Panc1 (cell line): ENCODE measurements at places on chromosomes 11 and 22. TPM values are rescaled to one million over a fixed set of nuclear protein-coding genes. Genes with fewer than 3 reads are reported as not detected.

CHRDL2 gene
- total RNA-seq = 0.15 TPM

OPCML gene
- not detected for total RNA-seq

- no peak overlapping the region for H3K4me3 ChIP-seq
- DNase-seq = no peak
- no peaks in the 10 kb centered on the region for H3K36me3 ChIP-seq
- H3K4me1 ChIP-seq = peaks cover 3% of the 10 kb centered on the region
- no peak overlapping the region for H3K27ac ChIP-seq
Observed at GRCh38 chr11:61120099-61120705, 17.9 kb downstream of the CD5 start.

DNA sequence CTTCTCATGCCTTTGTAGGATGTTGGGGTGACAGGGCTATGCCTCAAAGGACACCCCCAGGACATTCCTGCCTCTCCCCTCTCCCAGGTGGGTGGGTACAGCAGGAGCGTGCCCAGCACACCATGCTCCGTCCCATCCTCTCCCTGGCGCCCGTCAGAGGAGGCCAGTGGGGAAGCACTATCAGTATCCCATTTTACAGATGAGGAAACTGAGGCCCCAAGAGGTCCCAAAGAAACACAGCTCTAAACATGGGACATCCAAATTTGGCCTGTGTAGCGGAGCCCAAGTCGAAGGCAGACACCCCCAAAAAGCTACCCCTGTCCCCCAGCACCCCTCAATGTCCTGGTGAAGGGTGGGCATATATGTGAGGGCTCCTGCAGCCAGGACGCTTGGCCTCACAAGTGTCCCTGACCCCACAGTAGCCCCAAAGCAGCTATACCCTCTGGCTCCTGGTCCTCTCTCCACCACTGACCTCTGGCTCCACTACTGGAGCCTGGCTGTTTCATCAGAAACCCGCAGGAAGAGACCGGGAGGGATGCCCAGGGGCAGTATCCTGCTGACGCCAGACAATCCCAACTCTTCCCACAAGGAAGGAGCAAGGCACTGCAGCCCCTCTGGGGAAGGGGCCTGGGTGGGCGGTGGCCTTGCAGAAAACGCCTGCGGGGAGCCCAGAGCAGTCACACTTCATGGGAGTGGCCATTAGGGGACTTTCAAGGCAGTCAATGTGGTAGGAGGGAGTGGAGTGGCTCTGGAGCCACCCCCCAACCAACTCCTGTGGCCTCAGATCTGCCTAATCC is 5.4 kb downstream of the FADS3 start:
- no peak overlapping the region for H3K27ac ChIP-seq
- DNase-seq = no peak
- H3K27me3 ChIP-seq = no peaks in the 10 kb centered on the region
- peaks cover 8% of the 10 kb centered on the region for H3K4me1 ChIP-seq

DNA sequence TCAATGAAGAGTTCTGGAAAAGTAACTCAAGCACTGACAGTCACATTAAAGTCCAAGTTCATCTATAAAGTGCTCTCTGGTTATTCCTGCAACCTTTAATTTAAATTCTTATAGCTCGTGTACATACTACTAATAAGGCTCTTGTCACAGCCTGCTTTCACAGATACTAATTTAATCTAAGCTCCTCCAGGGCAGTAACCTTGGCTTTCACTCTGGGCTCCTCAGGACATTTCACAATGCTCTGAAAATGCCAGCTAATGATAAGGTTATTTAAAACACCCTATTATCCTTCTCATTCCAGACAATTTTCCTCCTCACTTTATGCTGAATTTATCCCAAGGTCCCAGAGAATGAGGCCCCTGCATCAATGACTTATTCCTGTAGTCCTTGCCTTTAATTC is 242.7 kb upstream of the CCDC90B start:
- H3K27ac ChIP-seq = no peak overlapping the region
- no peak for DNase-seq
- H3K36me3 ChIP-seq = no peaks in the 10 kb centered on the region
- peaks cover 5% of the 10 kb centered on the region for H3K27me3 ChIP-seq

DNA sequence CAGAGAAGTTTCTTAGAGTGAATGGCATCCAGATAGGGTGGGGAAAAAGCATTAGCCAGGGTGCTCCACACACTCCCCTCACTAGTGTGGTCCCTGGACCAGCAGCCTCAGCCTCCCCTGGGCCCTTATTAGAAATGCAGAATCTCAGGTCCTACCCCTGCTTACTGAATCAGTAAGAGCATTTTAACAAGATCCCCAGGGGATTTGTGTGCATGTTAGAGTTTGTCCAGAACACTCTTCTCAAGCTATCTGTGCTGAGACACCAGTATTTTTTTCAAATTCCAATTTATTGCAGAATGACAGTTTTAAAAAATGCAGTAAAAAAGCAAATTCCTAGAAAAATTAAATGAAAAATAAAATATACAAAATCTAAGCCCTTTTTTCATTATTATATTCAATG is 123.1 kb downstream of the MIAT start:
- no peaks in the 10 kb centered on the region for H3K27me3 ChIP-seq
- H3K36me3 ChIP-seq = no peaks in the 10 kb centered on the region
- no peak overlapping the region for H3K27ac ChIP-seq
- no peak overlapping the region for H3K4me3 ChIP-seq

- no peaks in the 10 kb centered on the region; the same call in 1 of the 2 replicates for H3K4me1 ChIP-seq
- H3K27me3 ChIP-seq = no peaks in the 10 kb centered on the region
- H3K36me3 ChIP-seq = no peaks in the 10 kb centered on the region
- H3K27ac ChIP-seq = no peak overlapping the region
- DNase-seq = no peak
Observed at GRCh38 chr11:61954851-61955421, 4.8 kb downstream of the BEST1 start.

DBX1 gene
- total RNA-seq = not detected

NPAS4 gene
- total RNA-seq = 0.08 TPM

GRCh38 chr11:34641456-34641855 is 20.6 kb downstream of the EHF start:
- peaks cover 23% of the 10 kb centered on the region for H3K4me1 ChIP-seq
- no peaks in the 10 kb centered on the region for H3K36me3 ChIP-seq
- no peak overlapping the region for H3K4me3 ChIP-seq
- DNase-seq = no peak
- peak overlapping the region; percentile 76 for H3K27ac ChIP-seq
- H3K27me3 ChIP-seq = no peaks in the 10 kb centered on the region

DNA sequence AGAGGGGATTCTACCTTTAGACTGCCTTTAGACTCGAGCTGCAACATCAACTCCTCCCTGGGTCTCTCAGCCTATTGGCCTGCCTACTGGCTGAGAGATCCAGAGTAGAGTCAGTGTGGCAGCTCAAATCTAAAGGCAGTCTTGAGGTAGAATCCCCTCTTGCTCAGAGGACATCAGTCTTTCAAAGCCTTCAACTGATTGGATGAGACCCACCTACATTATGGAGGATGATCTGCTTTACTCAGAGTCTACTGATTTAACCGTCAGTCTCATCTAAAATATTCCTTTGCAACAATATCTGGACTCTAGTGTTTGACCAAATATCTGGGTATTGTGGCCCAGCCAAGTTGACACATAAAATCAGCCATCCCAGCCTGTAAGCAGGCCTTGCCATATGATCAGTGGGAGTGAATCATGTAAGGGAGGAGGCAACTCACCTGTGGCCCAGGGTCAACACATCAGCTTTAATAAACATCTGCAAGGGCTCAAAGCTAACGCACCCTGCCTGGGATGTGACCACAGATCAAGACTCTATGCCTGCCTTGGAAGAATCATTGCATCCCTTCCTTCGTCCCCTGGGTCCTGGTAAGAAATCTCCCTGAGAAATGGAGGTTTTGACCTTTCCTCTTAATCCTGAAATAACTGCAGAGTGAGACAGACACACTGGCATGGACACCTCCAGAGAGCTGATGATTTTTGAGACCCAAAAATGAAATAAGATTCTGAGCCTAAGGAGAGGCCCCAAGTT is 198.0 kb downstream of the DBX1 start:
- no peaks in the 10 kb centered on the region for H3K27me3 ChIP-seq
- no peak overlapping the region for H3K4me3 ChIP-seq
- no peaks in the 10 kb centered on the region for H3K36me3 ChIP-seq
- no peaks in the 10 kb centered on the region for H3K4me1 ChIP-seq
- DNase-seq = no peak

DNA sequence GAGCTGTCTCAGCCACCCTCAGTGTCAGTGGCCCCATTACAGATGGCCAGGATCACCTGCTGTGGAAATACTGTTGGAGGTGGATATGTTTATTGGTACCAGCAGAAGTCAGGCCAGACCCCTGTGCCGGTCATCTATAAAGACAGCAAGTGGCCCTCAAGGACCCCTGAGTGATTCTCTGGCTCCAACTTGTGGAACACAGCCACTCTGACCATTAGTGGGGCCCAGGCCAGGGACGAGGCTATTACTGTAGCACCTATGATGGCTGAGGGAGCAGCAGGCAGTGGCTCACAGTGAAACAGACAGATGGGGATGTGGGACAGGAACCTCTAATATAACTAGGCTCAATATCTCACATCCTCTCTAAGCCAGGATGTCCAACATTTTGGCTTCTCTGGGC is 25.5 kb upstream of the GGTLC2 start:
- H3K27ac ChIP-seq = no peak overlapping the region
- no peak overlapping the region for H3K4me3 ChIP-seq
- H3K4me1 ChIP-seq = no peaks in the 10 kb centered on the region
- H3K36me3 ChIP-seq = no peaks in the 10 kb centered on the region
- no peak for DNase-seq

- peaks cover 10% of the 10 kb centered on the region for H3K27me3 ChIP-seq
- H3K36me3 ChIP-seq = no peaks in the 10 kb centered on the region
- no peak for DNase-seq
- no peak overlapping the region for H3K27ac ChIP-seq
- H3K4me3 ChIP-seq = peak overlapping the region; percentile 7; the same call in 1 of the 2 replicates
Observed at GRCh38 chr11:7253800-7254199, 2.1 kb downstream of the SYT9 start.

DNA sequence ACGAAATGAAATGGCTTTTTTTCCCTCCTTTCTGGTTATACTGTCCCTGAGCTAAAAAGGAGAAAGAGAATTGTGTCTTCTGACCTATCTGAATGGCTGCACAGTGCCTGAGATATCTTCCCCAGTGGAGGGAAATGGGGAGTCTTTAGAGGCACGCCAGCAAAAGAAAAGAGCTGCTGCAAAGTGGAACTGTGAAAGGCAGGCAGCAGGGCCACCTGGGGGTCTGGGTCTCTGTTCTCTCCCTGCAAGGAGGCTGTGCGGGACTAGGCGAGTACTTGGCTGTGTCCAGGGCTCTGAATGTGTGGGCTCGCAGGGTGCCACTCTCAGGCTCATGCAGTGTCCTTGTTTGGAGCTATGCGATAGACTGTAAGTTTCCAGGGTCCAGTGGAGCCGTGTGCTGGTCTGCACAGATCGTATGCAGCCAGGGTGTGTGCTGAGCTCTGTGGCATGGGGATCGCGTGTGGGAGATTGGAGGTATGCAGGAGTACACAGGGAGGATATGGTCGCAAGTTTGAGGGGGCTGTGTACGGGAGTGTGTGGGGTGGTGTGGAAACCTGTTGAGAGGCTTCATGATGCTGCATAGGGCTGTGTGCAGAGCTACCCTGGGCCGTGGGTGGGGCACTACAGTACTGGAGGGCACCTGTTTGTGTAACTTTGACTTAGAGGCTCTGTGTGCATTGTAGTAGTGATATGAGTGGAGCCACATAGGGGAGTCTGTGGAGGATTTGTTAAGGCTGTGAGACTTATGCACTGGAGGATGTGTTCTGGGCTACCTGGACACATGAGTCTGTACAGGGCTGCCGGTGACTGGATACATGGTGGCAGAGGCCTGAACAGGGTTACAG is 70.1 kb upstream of the OLFML1 start:
- H3K4me3 ChIP-seq = peak overlapping the region; percentile 30
- no peaks in the 10 kb centered on the region for H3K36me3 ChIP-seq
- H3K27me3 ChIP-seq = no peaks in the 10 kb centered on the region
- H3K27ac ChIP-seq = peak overlapping the region; percentile 60; the same call in 1 of the 2 replicates

CYB5R2 gene
- total RNA-seq = 46.3 TPM

OR51D1 gene
- not detected for total RNA-seq

DNA sequence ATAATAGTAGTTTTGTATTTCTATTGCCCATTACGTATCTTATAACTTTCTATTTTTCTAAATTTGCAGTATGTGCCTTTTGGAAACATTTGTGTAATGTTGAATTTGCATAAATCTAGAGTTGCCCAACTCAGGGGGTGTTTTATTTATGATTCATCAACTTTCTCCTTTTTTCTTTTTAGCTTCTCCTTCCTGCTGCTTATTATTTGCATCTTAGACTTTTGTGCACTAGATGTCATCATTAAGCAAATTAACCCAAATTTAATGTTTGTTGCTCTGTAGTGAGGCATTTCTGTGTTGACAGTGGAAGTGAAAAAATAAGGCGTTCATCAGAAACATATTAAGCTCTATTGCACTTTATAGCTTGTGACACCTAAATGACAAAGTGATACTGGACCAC is 56.2 kb upstream of the ZBED5 start:
- H3K27me3 ChIP-seq = no peaks in the 10 kb centered on the region
- H3K27ac ChIP-seq = no peak overlapping the region; the same call in 1 of the 2 replicates
- no peaks in the 10 kb centered on the region for H3K36me3 ChIP-seq

GRCh38 chr11:133797554-133797953 is 47.8 kb downstream of the SPATA19 start:
- H3K27ac ChIP-seq = no peak overlapping the region
- no peaks in the 10 kb centered on the region for H3K4me1 ChIP-seq
- no peaks in the 10 kb centered on the region for H3K36me3 ChIP-seq
- no peak for DNase-seq
- 0 out of 2 replicates have a peak, but pooled peaks cover 2% of the 10 kb centered on the region for H3K27me3 ChIP-seq

- H3K4me3 ChIP-seq = no peak overlapping the region
- H3K27me3 ChIP-seq = no peaks in the 10 kb centered on the region
- no peaks in the 10 kb centered on the region for H3K4me1 ChIP-seq
- DNase-seq = no peak
Observed at GRCh38 chr22:34972191-34972897, 93.6 kb upstream of the ISX start.

HTR3A gene
- 0.21 TPM for total RNA-seq

LMNTD2 gene
- 21.8 TPM for total RNA-seq

KRTAP5-8 gene
- total RNA-seq = not detected

SLC35F2 gene
- 89.4 TPM for total RNA-seq

SNX32 gene
- total RNA-seq = not detected

GAL gene
- total RNA-seq = 16.5 TPM

GRCh38 chr11:57972013-57972367 is 51.7 kb upstream of the OR9Q1 start:
- H3K27ac ChIP-seq = no peak overlapping the region
- no peak overlapping the region for H3K4me3 ChIP-seq
- no peaks in the 10 kb centered on the region for H3K4me1 ChIP-seq
- no peaks in the 10 kb centered on the region; the same call in 1 of the 2 replicates for H3K27me3 ChIP-seq

GRCh38 chr22:19040888-19041703 is 81.1 kb downstream of the DGCR2 start:
- no peak overlapping the region for H3K27ac ChIP-seq
- no peaks in the 10 kb centered on the region for H3K36me3 ChIP-seq
- no peak overlapping the region for H3K4me3 ChIP-seq
- no peaks in the 10 kb centered on the region for H3K4me1 ChIP-seq

- H3K4me1 ChIP-seq = no peaks in the 10 kb centered on the region
- H3K27ac ChIP-seq = no peak overlapping the region
- no peaks in the 10 kb centered on the region for H3K36me3 ChIP-seq
- DNase-seq = no peak
- H3K4me3 ChIP-seq = no peak overlapping the region
Observed at GRCh38 chr22:41501209-41501608, 32.3 kb downstream of the ACO2 start.

DNA sequence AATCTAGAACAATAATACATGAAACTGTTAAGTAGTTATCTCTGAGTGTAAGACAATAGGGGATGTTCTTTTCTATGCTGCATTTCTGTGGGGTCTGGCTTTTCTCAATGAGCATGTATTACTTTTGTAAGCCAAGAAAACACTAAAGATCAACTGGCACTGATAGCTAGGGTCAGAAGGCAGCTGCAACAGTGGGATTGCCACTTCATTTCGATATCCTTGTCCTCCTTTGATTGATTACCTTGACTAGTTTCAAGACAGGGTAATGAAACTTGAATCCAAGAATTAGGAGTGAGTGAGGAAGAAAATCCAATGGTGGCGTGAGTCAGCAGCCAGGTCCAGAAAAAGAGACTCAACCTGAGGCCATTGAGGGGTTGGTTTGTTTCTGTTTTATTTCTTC is 46.5 kb downstream of the FEZ1 start:
- no peak for DNase-seq
- H3K4me1 ChIP-seq = peaks cover 5% of the 10 kb centered on the region; the same call in 1 of the 2 replicates
